ENCODE measurements at places on chromosomes 7 and 10.

DNA sequence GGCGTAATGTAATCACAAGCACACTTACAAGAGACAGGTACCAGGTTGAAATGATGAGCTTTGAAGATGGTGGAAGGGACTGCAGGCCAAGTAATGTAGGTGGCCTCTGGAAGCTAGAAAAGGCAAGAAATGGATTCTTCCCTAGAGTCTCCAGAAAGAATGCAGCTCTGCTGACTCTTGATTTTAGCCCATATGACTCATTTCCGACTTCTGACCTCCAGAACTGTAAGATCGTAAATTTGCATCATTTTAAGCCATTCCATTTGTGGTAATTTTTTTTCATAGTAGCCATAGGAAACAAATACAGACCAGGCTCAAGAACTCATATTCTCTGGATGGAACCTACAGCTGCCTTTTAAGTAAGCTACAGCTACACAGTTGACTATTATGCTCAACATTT is 315.5 kb downstream of the MAGI2 start:
- DNase-seq, result no peak

DNA sequence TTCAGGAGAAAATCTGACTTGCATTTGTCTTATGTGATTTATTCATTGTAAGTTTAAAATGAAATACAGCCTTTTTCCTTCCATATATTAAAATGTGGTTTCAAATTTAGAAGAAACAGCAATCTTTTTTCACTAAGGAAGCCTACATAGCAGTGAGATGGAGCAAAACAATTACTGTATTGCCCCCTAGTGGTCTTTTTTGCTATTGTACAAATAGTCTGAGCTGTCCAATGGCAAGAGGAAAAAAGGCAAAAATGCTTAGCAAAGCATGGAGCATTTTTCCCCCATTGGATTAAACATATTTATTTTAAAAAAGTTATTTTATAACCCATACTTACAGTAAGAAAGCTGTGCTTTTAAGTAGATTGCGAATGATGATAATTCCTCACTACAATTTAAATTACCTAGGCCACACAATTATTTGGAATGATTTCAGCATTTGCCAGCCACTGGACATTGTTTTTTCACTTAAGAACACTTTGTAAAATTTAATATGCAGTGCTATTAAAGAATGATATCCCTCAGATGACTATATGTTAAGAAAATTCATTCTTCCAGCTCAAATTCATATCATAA is 119.5 kb downstream of the CPED1 start:
- DNase-seq, result peak; percentile 29

DNA sequence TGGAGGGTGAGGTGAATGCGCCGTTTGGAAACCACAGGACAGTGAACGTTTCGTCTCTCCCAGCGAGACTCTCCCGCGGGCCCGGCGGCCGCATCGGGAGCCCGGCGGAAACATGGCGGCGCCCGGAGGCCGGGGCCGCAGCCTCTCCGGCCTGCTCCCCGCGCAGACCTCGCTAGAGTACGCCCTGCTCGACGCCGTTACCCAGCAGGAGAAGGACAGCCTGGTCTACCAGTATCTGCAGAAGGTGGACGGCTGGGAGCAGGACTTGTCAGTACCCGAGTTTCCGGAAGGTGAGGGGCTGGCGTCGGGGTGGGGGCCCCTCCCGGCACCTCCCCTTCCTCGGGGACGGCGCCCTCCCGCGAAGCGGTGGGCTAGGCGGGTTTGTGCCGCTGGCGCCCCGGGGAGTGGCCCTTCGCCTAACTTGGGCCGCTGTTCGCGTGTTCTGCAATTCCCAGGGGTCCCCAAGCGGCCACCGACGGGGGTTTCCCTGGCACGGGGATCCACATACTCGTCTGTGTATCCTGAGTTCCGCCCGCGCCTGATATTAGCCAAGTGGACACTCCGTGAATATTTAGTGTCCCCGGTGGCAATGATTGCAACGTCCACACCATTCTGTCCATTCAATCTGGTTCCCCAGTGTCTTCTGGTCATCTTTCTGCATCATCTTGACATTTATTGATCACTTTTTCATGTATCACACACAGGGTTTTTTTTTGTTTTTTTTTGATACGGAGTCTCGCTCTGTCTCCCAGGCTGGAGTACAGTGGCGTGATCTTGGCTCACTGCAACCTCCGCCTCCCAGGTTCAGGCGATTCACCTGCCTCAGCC is 514 bp downstream of the NHLRC2 start:
- no peak for DNase-seq

- DNase-seq, result no peak
Measured at GRCh38 chr7:157008-157310, 35.4 kb upstream of the FAM20C start.

Data from NCI-H2171 (cell line).